Regular cardiac myocyte (primary cell): ENCODE measurements at places on chromosomes 1 and 21. TPM values are rescaled to one million over a fixed set of nuclear protein-coding genes. Genes with fewer than 3 reads are reported as not detected.

Gene CAMTA1
- total RNA-seq: 59.6 and 62.9 TPM in 2 replicates

Gene CFAP410
- 4.8 and 11.3 TPM in 2 replicates for total RNA-seq

Gene POLR3C
- 29.3 and 30.3 TPM in 2 replicates for total RNA-seq

Gene SLC44A3
- 0.38 and 2.5 TPM in 2 replicates for total RNA-seq

Gene PTPN22
- 2.1 and 3.1 TPM in 2 replicates for total RNA-seq

Gene HSD3B1
- total RNA-seq: not detected in 2 replicates

Gene CFHR2
- total RNA-seq: not detected in 2 replicates
